ENCODE measurements at places on chromosomes 6 and 20.

- DNase-seq: no peak
These were observed 437.5 kb upstream of the RGS17 start for GRCh38 chr6:153568628-153569027.

GRCh38 chr20:63704749-63705117, 3.0 kb downstream of the ARFRP1 start:
- DNase-seq: no peak

DNA sequence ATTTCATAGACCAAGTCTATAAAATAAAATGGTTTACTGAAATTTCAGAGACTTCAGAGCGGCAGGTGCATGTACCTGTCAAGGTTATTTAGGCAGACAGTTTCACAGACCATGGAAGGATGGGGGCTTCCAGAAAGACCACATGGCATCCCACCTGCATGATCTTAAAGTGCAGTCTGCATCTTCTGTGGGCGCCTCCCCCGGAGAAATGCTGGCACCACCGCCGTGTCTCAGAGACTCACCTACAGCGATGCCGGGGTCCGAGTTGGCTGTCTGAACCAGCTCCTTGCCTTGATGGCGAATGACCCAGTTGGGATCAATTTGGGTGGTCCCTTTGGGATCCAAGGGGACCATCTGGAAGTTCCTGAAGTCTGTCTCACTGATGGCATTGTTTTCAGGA, 30.6 kb downstream of the THBS2 start:
- DNase-seq: no peak

- no peak for DNase-seq
These were observed 56.0 kb upstream of the JAG1 start for GRCh38 chr20:10729785-10730184.

- no peak for DNase-seq
These were observed 109.5 kb downstream of the CLVS2 start for GRCh38 chr6:123105561-123105960.

DNA sequence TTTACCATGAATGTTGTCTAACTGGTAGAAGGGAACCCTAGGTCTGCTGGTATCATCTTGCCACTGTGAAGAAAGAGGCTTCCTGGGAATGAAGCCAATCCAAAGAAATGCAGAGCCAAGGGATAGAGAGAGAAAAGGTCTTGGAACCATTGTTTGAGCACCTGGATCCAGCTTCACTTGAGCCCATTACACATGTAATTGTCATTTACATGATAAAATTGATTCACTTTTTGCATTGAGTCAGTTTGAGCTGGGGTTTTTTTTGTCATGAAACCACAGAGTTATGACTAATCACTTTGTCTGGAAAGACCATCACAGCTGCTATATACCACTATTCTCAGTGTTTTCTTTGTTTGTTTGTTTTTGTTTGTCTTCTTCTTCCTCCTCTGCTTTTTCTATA, 112.3 kb downstream of the CBLN4 start:
- no peak for DNase-seq

DNA sequence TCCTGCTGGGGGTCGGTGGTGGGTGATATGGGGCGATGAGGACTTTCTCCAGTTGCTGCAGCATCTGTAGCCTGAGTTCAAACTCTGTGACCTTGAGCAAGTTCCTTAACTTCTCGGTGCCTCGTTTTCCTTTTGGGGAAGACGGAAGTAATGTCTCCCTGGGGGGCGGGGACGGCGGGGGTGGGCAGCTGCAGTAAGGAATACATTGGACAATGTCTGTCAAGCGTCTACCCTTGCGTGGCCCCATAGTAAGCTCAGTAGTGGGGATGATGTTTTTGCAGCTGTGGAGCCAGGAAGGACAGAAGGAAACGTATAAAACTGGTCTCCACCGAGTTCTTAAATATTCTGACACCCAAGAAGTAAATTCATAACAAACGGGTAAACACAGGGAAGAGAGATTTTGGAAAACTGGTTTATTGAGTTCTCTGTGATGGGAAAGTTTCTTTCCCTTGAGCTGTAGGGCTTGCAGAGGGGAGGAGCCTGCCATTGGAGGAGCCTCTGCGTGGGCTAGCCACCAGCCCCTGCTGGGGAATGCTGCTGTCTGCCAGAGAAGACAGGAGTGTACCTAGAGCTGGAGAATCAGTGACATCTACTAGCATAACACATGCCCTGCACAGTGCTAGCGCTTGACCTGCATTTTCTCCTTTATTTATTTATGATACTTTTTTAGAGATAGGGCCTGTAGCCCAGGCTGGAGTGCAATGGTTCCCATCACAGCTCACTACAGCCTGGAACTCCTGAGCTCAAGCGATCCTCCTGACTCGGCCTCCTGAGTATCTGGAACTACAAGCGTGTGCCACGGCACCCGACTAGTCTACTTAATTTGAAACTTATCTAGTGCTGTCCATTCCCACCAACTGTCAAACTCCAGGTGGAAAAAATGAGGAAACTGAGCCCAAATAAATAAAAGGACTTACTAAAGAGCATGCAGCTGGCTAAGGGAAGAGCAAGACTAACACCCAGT, 1.2 kb upstream of the ACSS1 start:
- no peak for DNase-seq

- DNase-seq: no peak
These were observed 15.1 kb upstream of the DEF6 start for GRCh38 chr6:35282472-35282871.

GRCh38 chr6:101482606-101483005, 89.1 kb downstream of the GRIK2 start:
- DNase-seq: no peak

DNA sequence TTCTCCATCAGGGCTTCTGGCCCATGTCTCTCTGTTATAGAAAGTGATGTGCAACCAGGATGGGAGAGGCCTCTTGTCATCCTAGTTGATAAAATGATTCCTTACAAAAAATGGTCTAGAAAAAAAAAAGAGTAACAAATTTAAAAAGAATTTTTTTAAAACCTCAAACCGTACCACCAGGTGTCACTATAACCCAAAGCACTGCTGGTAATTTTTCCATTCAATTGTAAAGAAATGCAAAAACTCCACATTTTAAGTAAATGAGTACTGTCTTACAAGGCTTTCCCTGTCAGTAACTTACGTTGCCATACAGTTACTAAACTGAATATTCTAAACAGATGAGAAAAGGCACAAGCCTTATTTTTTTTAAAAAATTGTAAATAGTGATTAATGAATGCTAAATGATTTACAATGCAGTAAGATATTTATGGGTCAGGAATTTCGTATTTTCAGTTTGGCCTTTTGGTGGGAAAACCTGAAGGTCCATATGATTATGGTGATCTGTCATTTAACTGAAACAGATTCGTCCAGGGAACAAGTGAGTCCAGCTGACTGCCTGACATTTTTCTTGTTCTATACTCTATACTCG, 95.4 kb downstream of the OGFRL1 start:
- DNase-seq: no peak
